ENCODE measurements at places on chromosomes 11 and 22. TPM values are rescaled to one million over a fixed set of nuclear protein-coding genes. Genes with fewer than 3 reads are reported as not detected.

- H3K27me3 ChIP-seq, result peaks cover 3% of the 10 kb centered on the region
- peaks cover 33% of the 10 kb centered on the region for H3K4me1 ChIP-seq
- H3K4me3 ChIP-seq, result no peak overlapping the region
- no peak overlapping the region for H3K27ac ChIP-seq
- DNase-seq, result no peak
- H3K36me3 ChIP-seq, result peaks cover 2% of the 10 kb centered on the region
Measured at GRCh38 chr11:69210310-69211035, 54.7 kb downstream of the SMIM38 start.

GRCh38 chr11:128315933-128316332 lies 271.4 kb downstream of the ETS1 start:
- peaks cover 4% of the 10 kb centered on the region for H3K4me1 ChIP-seq
- no peaks in the 10 kb centered on the region for H3K27me3 ChIP-seq

- H3K4me3 ChIP-seq, result no peak overlapping the region
- H3K27ac ChIP-seq, result no peak overlapping the region
- no peak for DNase-seq
- H3K27me3 ChIP-seq, result peaks cover 5% of the 10 kb centered on the region
Measured at GRCh38 chr11:94112206-94112953, 16.3 kb upstream of the PANX1 start.

GRCh38 chr11:5546457-5546856 lies 1.9 kb downstream of the OR52H1 start:
- no peak overlapping the region for H3K27ac ChIP-seq
- DNase-seq, result no peak
- no peak overlapping the region for H3K4me3 ChIP-seq

DNA sequence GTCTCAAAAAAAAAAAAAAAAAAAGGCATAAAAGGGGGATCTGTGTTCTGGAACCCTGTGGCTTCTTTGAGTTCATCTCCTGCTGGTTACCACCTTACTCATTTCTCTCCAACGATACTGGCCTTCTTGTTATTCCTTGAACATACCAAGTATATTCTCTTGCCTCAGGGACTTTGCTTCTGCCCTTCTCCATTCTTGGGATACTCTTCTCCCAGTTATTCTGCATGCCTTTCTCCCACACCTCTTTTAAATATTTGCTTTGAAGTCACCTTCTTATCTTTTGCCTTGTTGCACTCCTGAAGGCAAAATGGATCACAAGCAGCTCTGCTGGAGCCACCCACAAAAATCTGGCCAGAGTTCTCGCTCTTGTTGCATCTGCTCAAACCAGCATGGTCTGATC lies 76.0 kb upstream of the RRM1 start:
- no peak overlapping the region for H3K27ac ChIP-seq
- DNase-seq, result no peak

DNA sequence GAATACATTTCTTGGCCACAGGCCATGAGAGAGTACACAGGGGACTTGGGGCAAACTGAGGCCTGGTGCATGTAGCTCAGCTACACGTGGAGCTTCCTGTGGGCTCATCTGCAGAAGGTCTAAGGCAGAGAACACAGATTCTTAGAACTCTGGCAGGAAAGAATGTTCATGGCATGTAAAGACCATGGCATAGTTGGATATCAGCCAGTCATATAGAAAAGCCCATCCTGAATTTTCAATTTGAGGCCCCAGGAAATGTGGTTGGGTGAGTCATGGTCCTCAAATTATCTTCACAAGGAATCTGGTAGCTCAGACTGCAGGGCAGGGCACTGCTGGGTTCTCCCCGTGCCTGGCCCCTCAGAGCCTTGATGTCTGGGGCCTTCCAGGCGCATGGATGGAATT lies 13.7 kb upstream of the ST3GAL4 start:
- no peak for DNase-seq
- H3K27me3 ChIP-seq, result no peaks in the 10 kb centered on the region
- peaks cover 43% of the 10 kb centered on the region for H3K4me1 ChIP-seq
- H3K36me3 ChIP-seq, result peaks cover 16% of the 10 kb centered on the region

GRCh38 chr11:41659985-41660384 lies 200.5 kb upstream of the LRRC4C start:
- no peaks in the 10 kb centered on the region for H3K36me3 ChIP-seq
- no peaks in the 10 kb centered on the region for H3K4me1 ChIP-seq
- no peaks in the 10 kb centered on the region for H3K27me3 ChIP-seq
- no peak overlapping the region for H3K4me3 ChIP-seq
- H3K27ac ChIP-seq, result no peak overlapping the region
- no peak for DNase-seq

Gene GLYAT
- not detected for total RNA-seq

DNA sequence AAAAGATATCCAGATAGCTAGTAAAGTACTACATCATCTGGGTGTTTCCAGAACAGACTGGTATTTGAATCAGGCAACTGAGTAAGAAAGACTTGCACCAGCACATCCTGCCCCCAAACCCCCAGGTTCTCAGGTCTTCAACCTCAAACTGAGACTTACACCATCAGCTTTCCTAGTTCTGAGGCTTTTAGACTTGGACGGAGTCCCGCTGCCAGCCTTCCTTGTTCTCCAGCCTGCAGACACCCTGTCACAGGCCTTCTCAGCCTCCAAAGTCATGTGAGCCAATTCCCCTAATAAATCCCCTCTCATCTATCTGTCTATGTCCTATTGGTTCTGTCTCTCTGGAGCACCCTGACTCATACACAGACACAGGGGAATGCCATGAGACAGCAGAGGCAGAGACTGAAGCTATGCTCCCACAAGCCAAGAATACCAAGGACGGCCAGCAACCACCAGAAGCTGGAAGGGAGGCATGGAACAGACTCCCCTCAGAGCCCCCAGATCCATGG lies 10.9 kb downstream of the SMCO4 start:
- no peak overlapping the region for H3K4me3 ChIP-seq
- H3K27ac ChIP-seq, result peak overlapping the region; percentile 93
- peaks cover 3% of the 10 kb centered on the region for H3K36me3 ChIP-seq
- DNase-seq, result no peak
- peaks cover 19% of the 10 kb centered on the region for H3K4me1 ChIP-seq

GRCh38 chr11:15690320-15690719 lies 575.6 kb downstream of the INSC start:
- no peak overlapping the region for H3K27ac ChIP-seq
- H3K27me3 ChIP-seq, result no peaks in the 10 kb centered on the region

- peaks cover 17% of the 10 kb centered on the region for H3K4me1 ChIP-seq
- H3K4me3 ChIP-seq, result no peak overlapping the region
- peaks cover 11% of the 10 kb centered on the region for H3K27me3 ChIP-seq
- no peak for DNase-seq
- H3K27ac ChIP-seq, result no peak overlapping the region
Measured at GRCh38 chr11:65185171-65185570, 3.4 kb downstream of the CAPN1 start.

Gene FXYD6
- 113 TPM for total RNA-seq

Gene SLC22A12
- not detected for total RNA-seq

Measured in neural crest cell (in vitro differentiated cells).